HuH-7 (cell line): ENCODE measurements at places on chromosomes 12 and 14.

DNA sequence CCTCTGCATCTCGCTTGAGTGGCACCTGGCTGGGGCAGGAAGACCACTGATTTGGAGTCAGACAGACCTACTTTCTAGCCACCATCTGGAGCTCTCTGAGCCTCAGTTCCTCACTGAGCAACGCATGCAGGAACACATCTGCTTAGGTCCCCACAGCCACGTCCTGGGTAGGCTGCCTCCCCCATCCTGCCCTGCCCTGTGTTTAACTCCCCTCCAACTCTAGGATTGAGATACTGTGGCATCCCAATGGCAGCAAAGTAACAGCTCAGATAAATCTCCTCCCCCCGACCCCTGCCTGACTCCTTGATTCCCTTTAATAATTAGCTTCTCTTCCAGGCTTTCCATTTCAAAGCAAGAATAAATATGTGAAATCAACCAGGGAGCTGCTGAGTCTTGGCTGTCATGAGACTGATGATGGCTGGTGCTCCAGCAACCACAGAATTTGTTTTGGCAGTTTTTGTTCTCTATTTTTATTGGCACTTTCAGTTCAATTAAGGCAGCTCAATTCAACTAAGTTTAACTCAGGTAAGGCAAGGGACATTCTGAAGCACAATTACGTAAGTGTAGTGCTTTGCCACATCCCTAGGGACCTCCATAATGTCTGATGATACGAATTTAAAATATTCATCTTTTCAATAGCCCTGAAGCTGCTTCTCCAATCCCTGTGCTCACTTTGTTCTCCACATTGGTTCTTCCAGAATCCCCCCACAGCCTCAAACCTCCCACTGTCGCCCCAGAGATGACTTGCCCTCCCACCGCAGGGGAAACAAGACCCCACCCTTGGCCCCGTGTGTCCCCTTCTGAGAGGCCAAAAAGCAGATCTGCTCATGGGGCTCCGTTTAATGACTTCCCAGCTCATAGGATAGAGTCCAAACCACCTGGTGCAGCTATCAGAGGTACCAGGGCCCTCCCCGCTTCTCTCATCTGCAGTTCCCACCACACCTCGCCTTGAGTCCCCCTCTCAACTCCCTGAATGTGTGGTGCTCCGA lies 58.2 kb downstream of the ESR2 start:
- DNase-seq, result no peak

DNA sequence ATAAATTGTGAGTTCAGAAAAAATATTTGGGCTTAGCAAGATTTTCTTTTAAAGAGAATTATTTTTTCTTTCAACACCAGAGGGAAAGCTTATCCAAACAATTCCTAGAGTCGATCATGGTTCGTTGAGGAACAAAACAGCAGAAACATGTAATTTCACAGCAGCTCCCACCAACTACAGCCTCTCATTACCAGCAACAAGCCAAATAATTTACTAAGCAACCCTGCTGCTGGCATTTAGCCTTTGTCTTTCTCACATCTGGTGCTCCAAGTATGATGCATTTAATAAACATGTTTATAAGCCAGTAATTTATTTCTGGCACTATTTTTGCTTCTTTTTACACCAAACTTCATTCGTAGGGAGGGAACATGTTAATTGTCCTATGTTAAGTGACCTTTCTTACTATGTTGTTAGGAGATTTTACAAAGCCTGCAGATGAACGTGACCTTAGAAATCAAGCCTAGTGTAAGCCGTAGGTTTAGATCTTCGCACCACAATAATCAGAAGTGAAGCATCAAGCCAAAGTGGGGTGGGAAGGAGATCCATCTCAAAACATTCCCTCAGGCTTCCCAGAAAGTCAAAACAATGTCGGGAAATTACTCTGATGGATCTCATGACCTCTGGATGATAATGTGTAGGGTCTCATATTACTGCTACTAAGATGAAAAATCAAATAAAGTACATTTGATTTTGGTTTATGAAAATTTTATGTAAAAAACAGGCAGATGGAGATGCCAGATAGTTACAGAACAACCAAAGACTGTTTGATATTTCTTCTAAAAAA lies 128.4 kb downstream of the RPAP3 start:
- DNase-seq, result no peak

- no peak for DNase-seq
These were observed 17.5 kb downstream of the YY1 start for GRCh38 chr14:100256339-100256895.

DNA sequence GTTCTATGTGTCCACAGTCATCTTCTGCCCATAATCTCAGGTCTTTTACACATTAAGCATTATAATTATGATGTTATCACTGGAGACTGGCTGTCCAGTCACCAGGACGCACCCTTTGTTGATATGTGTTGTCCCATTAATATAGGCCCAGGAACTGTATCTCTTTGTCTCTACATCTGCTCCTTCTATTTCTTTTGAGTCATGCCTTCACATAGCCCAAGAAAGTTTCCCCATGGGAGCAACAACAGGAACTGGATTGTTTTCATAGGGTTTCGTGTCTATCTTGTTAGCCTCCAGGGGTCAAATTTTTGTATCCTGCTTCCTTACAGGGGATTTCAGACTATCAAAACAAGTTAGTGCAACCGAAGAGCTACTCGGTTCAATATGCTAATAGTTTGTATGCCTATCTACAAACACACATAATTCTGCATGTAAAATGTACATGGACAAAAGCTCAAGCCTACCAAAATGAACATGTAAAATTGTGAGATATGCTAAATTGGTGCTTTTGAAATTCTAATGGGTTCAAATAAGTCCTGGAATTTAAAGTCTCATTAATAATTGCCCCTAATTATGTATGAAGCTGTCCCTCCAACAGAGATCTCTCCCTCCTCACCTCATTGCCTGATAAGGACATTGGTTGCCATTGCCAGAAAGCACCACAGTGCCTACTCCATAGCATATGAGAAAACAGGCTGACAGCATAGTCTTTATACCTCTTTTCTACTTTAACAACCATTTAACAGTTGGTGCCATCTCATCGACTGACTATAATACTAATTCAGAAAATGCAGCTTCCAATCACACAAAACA lies 99.8 kb upstream of the DIO2 start:
- no peak for DNase-seq

- no peak for DNase-seq
These were observed 253.4 kb downstream of the BTG1 start for GRCh38 chr12:91892081-91892855.

- no peak for DNase-seq
These were observed 17.9 kb downstream of the ZDHHC22 start for GRCh38 chr14:77123381-77124325.

GRCh38 chr14:47744155-47744554 lies 68.8 kb upstream of the MDGA2 start:
- no peak for DNase-seq
